ENCODE measurements at places on chromosomes 6 and 20. TPM values are rescaled to one million over a fixed set of nuclear protein-coding genes. Genes with fewer than 3 reads are reported as not detected.

The POU3F2 gene
- 1.4 TPM for total RNA-seq

The TP53TG5 gene
- 32.0 TPM for total RNA-seq

The TRIM40 gene
- total RNA-seq: 0.48 TPM

The CFB gene
- 34.7 TPM for total RNA-seq

The CPNE5 gene
- total RNA-seq: 16.9 TPM

The SPDEF gene
- total RNA-seq: 0.96 TPM

The PET117 gene
- 12.3 TPM for total RNA-seq
